Esophagus mucosa (tissue), 1 donor: ENCODE measurements at places on chromosomes 2 and 18. TPM values are rescaled to one million over a fixed set of nuclear protein-coding genes. Genes with fewer than 3 reads are reported as not detected.

Gene UNC80
- total RNA-seq = 0.04 TPM

Gene IL36G
- 27.4 TPM for total RNA-seq

Gene GAL3ST2
- total RNA-seq = not detected

Gene ZBTB7C
- total RNA-seq = 28.8 TPM

Gene TOGARAM2
- 0.16 TPM for total RNA-seq

Gene PDE11A
- total RNA-seq = not detected
